ENCODE measurements at places on chromosomes 5 and 9. TPM values are rescaled to one million over a fixed set of nuclear protein-coding genes. Genes with fewer than 3 reads are reported as not detected.

The ADAMTS6 gene
- 0.67 TPM for polyA plus RNA-seq

The MYOT gene
- polyA plus RNA-seq: 0.45 TPM

The FASTKD3 gene
- polyA plus RNA-seq: 8.4 TPM

The CTXN3 gene
- not detected for polyA plus RNA-seq

The MACIR gene
- 8.2 TPM for polyA plus RNA-seq

The TOR4A gene
- polyA plus RNA-seq: 5.8 TPM

The IL4 gene
- not detected for polyA plus RNA-seq

The ADAMTSL1 gene
- 0.56 TPM for polyA plus RNA-seq

The FOXD4L6 gene
- polyA plus RNA-seq: not detected

The SET gene
- 179 TPM for polyA plus RNA-seq

The HK3 gene
- 21.6 TPM for polyA plus RNA-seq

The WNT8A gene
- polyA plus RNA-seq: not detected

The LRRC70 gene
- 1.0 TPM for polyA plus RNA-seq

The ZFP37 gene
- 1.3 TPM for polyA plus RNA-seq

Data from adipose tissue (tissue), 3 donors.